CD8-positive, alpha-beta memory T cell (primary cell): ENCODE measurements at places on chromosomes 11 and 22. TPM values are rescaled to one million over a fixed set of nuclear protein-coding genes. Genes with fewer than 3 reads are reported as not detected.

GRCh38 chr11:65434057-65434666, 11.6 kb downstream of the NEAT1 start:
- peaks cover 16% of the 10 kb centered on the region for H3K36me3 ChIP-seq
- no peak overlapping the region for H3K27ac ChIP-seq
- H3K4me1 ChIP-seq = peaks cover 48% of the 10 kb centered on the region
- H3K4me3 ChIP-seq = no peak overlapping the region

DNA sequence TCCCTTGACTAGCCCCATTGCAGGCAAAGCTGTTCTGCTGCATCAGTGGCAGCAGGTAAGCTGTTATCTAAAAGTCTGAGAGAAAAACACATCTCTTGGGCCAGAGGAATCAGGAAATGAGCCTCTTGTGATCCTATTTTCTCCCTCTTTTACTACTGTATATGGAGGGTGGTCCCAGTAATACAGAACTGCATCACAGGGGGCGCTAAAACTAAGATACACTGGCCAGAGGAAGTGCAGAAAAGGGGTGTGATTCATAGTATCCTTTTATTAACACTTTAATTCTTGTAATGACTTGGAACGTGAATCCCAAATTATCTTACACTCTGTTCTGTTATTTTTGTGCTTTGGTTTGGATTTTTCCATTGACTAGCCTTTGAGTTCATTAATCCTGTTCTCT, 8.8 kb upstream of the MED17 start:
- no peaks in the 10 kb centered on the region for H3K36me3 ChIP-seq
- no peak for DNase-seq
- no peaks in the 10 kb centered on the region for H3K27me3 ChIP-seq
- H3K4me3 ChIP-seq = no peak overlapping the region
- no peak overlapping the region for H3K27ac ChIP-seq
- H3K4me1 ChIP-seq = no peaks in the 10 kb centered on the region

DNA sequence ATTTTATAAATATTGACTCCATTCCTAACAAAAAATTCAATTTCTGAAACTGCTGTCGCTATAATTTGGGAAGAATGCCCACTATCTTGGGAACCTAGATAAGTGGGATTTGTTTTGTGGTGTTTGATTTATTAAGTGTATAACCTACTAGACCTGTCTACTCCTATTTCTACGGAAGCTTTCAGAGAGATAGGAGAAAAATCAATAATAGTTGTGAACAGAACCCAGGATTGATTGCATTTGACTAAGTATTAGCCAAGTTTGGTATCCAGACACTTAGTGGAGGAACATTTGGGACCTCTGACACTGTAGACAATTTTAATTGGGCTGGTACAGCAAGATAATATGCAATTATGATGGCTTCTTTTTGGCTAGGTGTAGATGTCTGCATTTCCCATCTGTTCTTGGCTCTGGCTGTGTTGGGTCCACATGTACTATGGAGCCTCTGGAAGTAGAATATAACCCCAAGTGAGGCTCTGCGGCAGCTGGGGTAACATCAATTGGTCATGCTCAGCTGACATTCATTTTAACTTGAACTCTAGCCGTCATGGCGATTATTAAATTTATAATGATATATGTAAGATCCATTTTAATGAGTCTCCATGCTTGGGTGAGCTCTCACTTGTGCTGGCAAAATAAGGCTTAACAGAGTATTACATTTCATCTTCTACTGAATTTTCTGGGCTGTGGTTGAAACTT, 111.5 kb upstream of the E2F8 start:
- H3K36me3 ChIP-seq = no peaks in the 10 kb centered on the region
- DNase-seq = no peak
- no peak overlapping the region for H3K27ac ChIP-seq
- no peak overlapping the region for H3K4me3 ChIP-seq
- no peaks in the 10 kb centered on the region for H3K4me1 ChIP-seq

GRCh38 chr22:36330655-36331305, 57.0 kb downstream of the MYH9 start:
- H3K4me1 ChIP-seq = peaks cover 83% of the 10 kb centered on the region
- H3K4me3 ChIP-seq = peak overlapping the region; percentile 62
- no peaks in the 10 kb centered on the region for H3K27me3 ChIP-seq
- peak overlapping the region; percentile 81 for H3K27ac ChIP-seq

GRCh38 chr11:21316591-21316990, 647.2 kb downstream of the NELL1 start:
- no peaks in the 10 kb centered on the region for H3K36me3 ChIP-seq
- no peak for DNase-seq
- H3K4me3 ChIP-seq = no peak overlapping the region
- no peaks in the 10 kb centered on the region for H3K4me1 ChIP-seq
- H3K27me3 ChIP-seq = no peaks in the 10 kb centered on the region
- H3K27ac ChIP-seq = no peak overlapping the region

DNA sequence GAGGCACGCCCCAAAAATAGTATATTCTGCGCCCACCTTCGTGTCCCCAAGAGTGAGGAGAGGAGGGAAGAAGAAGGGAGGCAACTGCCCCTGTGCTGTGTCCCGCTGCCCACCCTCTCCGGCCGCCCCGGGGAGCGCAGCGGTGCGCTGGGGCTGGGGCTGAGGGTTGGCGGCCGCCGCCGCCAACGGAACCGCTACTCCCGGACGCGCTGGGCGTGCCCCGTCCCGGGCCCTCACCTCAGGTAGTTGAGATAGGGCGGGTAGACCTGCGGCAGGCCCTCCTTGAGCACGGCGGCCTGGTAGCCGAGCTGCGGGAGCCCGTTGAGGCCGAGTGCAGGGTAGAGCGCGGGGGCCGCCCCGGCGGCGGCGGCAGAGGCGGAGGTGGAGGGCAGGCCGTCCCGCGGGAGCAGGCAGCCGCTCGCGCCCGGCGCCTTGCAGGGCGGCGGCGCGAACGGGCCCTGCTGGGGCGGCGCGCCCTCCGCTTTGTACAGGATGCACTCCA, 2.4 kb downstream of the PGR start:
- H3K4me1 ChIP-seq = no peaks in the 10 kb centered on the region
- H3K4me3 ChIP-seq = no peak overlapping the region
- H3K27ac ChIP-seq = no peak overlapping the region
- no peak for DNase-seq
- H3K36me3 ChIP-seq = no peaks in the 10 kb centered on the region

GRCh38 chr11:2306877-2307500, 5.2 kb downstream of the TSPAN32 start:
- no peaks in the 10 kb centered on the region for H3K27me3 ChIP-seq
- no peak overlapping the region for H3K4me3 ChIP-seq
- H3K4me1 ChIP-seq = peaks cover 47% of the 10 kb centered on the region
- no peaks in the 10 kb centered on the region for H3K36me3 ChIP-seq

GAL3ST3 gene
- not detected for total RNA-seq

MYBPC3 gene
- not detected for total RNA-seq

OR8D4 gene
- total RNA-seq = not detected

ADAMTS15 gene
- not detected for total RNA-seq

HTATIP2 gene
- total RNA-seq = 50.7 TPM

SYT7 gene
- total RNA-seq = not detected

POGLUT3 gene
- 16.7 TPM for total RNA-seq

IL18BP gene
- 9.5 TPM for total RNA-seq

BIK gene
- 4.1 TPM for total RNA-seq

CABP7 gene
- 0.07 TPM for total RNA-seq

MUC15 gene
- not detected for total RNA-seq

SAA4 gene
- not detected for total RNA-seq
